ENCODE measurements at places on chromosomes 6 and 20. TPM values are rescaled to one million over a fixed set of nuclear protein-coding genes. Genes with fewer than 3 reads are reported as not detected.

DNA sequence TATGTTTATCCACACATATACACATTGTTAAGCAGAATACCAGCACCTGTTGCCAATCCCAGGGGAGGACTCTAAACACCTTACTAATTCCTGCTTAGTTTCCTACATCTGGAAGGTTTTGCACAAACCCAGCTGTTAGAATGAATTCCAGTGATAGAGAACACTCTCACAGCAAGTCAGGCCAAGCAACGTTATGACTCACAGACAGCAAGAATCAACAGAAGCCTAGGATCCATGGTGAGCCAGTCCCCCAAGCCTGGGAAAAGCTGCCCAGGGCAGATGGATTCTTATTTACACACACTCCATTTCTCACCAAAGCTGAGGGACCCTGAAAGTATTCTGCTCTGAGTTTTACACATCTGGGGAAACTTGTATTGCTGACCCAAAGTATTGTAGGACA is 291.7 kb downstream of the SLC35F1 start:
- H3K27ac ChIP-seq: no peak overlapping the region
- H3K4me3 ChIP-seq: no peak overlapping the region
- H3K4me1 ChIP-seq: no peaks in the 10 kb centered on the region
- H3K27me3 ChIP-seq: peaks cover 5% of the 10 kb centered on the region
- DNase-seq: no peak

- H3K27ac ChIP-seq: no peak overlapping the region
- H3K4me1 ChIP-seq: peaks cover 6% of the 10 kb centered on the region
- no peaks in the 10 kb centered on the region for H3K36me3 ChIP-seq
- no peak for DNase-seq
Measured at GRCh38 chr20:10657453-10657852, 16.3 kb downstream of the JAG1 start.

DNA sequence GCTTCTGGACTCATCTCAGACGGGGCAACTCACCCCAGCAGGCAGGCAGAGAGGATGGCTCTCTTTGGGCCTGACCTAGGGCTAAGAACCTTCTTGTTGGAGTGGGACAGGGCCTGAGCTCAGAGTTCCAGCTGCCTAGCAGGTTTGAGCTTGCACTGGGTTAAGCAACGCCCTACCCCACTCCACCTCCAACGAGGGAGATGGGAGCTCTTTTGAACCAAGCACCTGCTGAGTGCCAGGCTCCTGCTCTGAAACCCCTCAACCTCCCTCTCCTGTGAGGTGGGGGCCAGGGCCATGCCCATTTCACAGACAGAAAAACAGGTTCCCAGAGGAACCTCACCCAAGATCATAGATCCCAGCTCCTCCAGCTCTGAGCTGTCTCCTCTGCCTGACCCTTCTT is 54.3 kb downstream of the SNAI1 start:
- no peak overlapping the region for H3K4me3 ChIP-seq
- H3K4me1 ChIP-seq: no peaks in the 10 kb centered on the region
- H3K36me3 ChIP-seq: no peaks in the 10 kb centered on the region
- no peak for DNase-seq
- no peaks in the 10 kb centered on the region for H3K27me3 ChIP-seq

- no peaks in the 10 kb centered on the region for H3K4me1 ChIP-seq
- DNase-seq: no peak
- H3K36me3 ChIP-seq: no peaks in the 10 kb centered on the region
- no peaks in the 10 kb centered on the region for H3K27me3 ChIP-seq
Measured at GRCh38 chr6:124283486-124283885, 479.8 kb downstream of the NKAIN2 start.

DNA sequence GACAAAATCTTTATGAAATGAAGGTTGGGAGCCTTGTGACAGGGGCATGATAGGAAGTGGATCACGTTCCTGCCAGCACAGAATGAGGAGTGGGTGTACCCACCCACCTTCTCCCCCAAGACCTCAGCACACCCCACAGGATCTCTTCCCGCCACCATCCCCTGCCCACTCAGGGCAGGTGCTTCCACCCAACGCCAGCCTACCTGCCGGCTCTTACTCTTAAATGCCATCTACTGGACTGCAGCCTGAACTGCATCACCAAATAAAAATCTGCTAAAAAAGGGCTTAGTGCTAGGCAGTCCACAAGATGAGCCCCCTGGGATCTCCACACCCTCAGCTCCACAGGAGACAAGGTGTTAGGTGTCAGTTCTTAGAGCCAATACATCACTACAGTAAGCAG is 20.6 kb downstream of the DTNBP1 start:
- no peak for DNase-seq
- peaks cover 53% of the 10 kb centered on the region for H3K36me3 ChIP-seq
- no peaks in the 10 kb centered on the region for H3K4me1 ChIP-seq
- no peaks in the 10 kb centered on the region for H3K27me3 ChIP-seq
- H3K27ac ChIP-seq: no peak overlapping the region
- H3K4me3 ChIP-seq: no peak overlapping the region

- no peak overlapping the region for H3K27ac ChIP-seq
- peaks cover 3% of the 10 kb centered on the region for H3K27me3 ChIP-seq
- peaks cover 2% of the 10 kb centered on the region for H3K36me3 ChIP-seq
- H3K4me3 ChIP-seq: no peak overlapping the region
- no peak for DNase-seq
Measured at GRCh38 chr6:14817074-14817473, 428.8 kb upstream of the JARID2 start.

DNA sequence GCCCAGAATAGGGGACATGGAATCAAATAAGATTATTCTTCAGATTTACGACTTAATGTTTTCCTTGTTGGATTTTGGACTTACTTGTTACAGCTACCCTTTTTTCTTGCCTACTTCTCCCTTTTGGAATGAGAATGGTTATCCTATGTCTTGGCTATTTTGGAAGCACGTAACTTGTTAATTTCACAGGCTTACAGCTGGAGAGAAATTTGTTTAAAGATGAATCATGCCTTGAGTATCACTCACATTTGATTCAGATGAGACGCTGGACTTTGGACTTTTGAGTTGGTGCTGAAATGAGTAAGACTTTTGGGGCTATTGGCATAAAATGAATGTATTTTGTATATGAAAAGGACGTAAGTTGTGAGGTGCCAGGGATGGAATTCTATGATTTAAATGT is 83.3 kb downstream of the SMPDL3A start:
- no peak overlapping the region for H3K27ac ChIP-seq
- no peak for DNase-seq
- no peaks in the 10 kb centered on the region for H3K4me1 ChIP-seq
- no peak overlapping the region for H3K4me3 ChIP-seq
- no peaks in the 10 kb centered on the region for H3K27me3 ChIP-seq
- H3K36me3 ChIP-seq: no peaks in the 10 kb centered on the region

- H3K36me3 ChIP-seq: no peaks in the 10 kb centered on the region
- H3K27me3 ChIP-seq: peaks cover 2% of the 10 kb centered on the region
- no peaks in the 10 kb centered on the region for H3K4me1 ChIP-seq
- no peak for DNase-seq
- H3K4me3 ChIP-seq: no peak overlapping the region
- no peak overlapping the region for H3K27ac ChIP-seq
Measured at GRCh38 chr20:20271271-20271670, 96.6 kb upstream of the INSM1 start.

DNA sequence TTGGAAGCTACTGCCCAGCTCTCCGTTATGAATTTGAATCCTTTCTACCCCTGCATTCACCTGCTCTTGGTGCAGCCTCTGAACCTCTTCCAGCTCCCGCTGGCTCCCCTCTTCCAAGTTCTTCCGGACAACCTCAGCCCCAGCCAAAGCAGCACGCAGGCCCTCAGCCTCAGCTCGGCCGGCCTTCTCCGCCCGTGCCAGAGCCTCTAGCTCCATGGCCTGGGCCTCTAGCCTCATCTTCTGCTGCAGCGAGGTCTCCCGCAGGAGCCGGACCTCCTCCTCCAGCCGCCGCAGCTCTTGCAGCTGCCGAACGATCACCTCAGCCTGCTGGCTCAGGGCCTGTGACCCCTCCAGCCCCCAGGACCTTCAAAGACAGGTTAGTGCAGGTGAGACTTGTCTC is 3.2 kb downstream of the CCHCR1 start:
- H3K4me1 ChIP-seq: peaks cover 18% of the 10 kb centered on the region
- no peak for DNase-seq
- H3K36me3 ChIP-seq: peaks cover 30% of the 10 kb centered on the region
- no peak overlapping the region for H3K27ac ChIP-seq
- H3K4me3 ChIP-seq: no peak overlapping the region

- H3K4me1 ChIP-seq: peaks cover 36% of the 10 kb centered on the region
- H3K36me3 ChIP-seq: peaks cover 4% of the 10 kb centered on the region
- no peaks in the 10 kb centered on the region for H3K27me3 ChIP-seq
- no peak overlapping the region for H3K27ac ChIP-seq
Measured at GRCh38 chr6:135179372-135179771, 1.7 kb upstream of the MYB start.

GRCh38 chr6:142648036-142648451 is 296.9 kb downstream of the HIVEP2 start:
- no peaks in the 10 kb centered on the region for H3K4me1 ChIP-seq
- peaks cover 3% of the 10 kb centered on the region for H3K27me3 ChIP-seq
- no peaks in the 10 kb centered on the region for H3K36me3 ChIP-seq

DNA sequence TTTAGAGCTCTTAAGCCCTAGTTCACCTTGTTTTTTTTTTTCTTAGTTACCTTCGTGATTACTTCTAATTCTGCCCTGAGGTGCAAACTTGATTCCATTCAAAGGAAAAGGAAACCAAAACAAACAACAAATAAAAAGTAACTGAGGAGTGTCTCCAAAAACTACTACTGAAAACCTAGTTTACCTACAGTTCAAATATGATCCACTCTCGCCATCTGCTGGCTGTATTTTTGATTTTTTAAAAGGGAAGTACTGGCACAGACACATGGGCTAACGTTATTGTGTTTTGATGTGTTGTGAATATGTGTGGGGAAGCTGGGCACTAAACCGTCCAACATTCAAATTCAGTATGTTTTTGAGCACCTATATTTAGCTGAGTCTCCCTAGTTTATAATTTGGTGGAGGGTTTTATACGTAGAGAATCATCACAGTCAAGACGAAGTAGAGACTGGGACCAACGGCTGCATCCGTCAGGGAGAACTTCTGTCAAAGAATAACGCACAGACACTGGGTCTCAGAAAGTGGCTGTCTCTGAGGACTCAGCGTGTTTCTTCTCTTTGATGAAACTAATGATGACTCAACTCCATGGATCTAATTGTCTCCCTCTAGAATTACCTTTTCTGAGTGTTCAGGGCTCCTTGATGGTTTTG is 373.5 kb upstream of the BTBD3 start:
- H3K4me3 ChIP-seq: no peak overlapping the region
- no peaks in the 10 kb centered on the region for H3K4me1 ChIP-seq
- DNase-seq: peak; percentile 6
- H3K27ac ChIP-seq: no peak overlapping the region

DNA sequence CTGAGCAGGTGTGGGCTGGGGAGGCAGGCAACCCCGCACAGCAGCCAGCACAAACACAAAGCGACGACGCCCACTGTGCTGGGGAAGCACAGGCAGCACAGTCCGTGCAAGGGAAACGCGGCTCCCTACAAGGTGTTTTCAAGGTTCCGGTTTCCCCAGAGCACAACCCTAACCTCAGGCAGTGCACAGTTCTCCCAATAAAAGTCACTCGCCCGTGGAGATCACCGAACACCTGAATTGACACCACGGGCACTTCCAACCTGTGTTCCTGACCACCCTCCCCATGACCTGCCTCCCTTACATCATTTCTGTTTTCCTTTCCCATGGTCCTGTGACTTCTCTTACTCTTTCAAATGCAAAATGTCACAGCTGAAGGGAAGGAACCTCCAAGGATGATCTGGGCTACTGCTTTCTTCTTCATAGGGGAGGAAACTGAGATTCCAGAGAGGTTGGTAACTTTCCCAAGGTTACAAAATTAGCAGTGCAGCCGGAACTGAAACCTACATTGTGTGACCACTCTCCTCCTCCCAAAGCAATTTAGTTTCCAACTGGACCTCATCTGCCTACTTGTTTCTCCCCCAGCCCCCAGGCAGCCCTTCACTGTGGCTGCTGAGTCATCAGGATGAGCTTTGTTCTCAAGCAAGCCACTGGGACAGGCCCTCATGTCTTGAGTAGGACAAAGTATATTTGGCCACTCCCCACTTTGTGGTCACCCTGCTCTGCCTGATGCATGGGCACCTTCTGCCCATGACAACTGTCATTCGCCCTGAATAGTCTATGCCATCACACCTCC is 125.3 kb downstream of the ATXN1 start:
- no peaks in the 10 kb centered on the region for H3K27me3 ChIP-seq
- H3K4me3 ChIP-seq: no peak overlapping the region
- H3K27ac ChIP-seq: peak overlapping the region; percentile 44
- peaks cover 55% of the 10 kb centered on the region for H3K4me1 ChIP-seq

GRCh38 chr20:36121981-36122930 is 32.3 kb upstream of the EPB41L1 start:
- no peak overlapping the region for H3K27ac ChIP-seq
- H3K4me1 ChIP-seq: no peaks in the 10 kb centered on the region
- H3K4me3 ChIP-seq: no peak overlapping the region
- DNase-seq: no peak
- H3K36me3 ChIP-seq: no peaks in the 10 kb centered on the region
- peaks cover 14% of the 10 kb centered on the region for H3K27me3 ChIP-seq

- H3K27me3 ChIP-seq: no peaks in the 10 kb centered on the region
- peak overlapping the region; percentile 57 for H3K27ac ChIP-seq
- no peak for DNase-seq
- H3K36me3 ChIP-seq: peaks cover 78% of the 10 kb centered on the region
Measured at GRCh38 chr20:24965065-24965919, 16.2 kb downstream of the CST7 start.

DNA sequence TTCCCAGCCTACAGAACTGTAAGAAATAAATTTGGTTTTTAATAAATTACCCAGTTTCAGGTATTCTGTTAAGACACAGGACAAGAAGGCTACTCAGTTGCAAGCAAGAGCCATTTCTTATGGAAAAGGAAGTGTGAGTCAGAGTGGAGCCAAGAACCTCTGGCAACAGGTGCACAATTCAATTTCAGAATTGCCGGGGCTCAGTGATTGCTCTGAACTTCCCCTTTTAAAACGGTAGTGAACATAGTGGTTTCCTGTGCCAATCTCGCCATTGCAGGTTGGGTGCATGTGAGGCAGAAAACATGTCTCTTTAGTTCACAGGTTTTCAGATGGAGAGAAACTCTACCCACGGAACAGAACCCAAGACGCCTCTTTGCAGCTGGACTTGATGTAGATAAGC is 16.4 kb downstream of the PIGT start:
- H3K4me3 ChIP-seq: no peak overlapping the region
- H3K36me3 ChIP-seq: peaks cover 22% of the 10 kb centered on the region
- no peak overlapping the region for H3K27ac ChIP-seq
- H3K27me3 ChIP-seq: no peaks in the 10 kb centered on the region
- peaks cover 34% of the 10 kb centered on the region for H3K4me1 ChIP-seq
- DNase-seq: no peak

DNA sequence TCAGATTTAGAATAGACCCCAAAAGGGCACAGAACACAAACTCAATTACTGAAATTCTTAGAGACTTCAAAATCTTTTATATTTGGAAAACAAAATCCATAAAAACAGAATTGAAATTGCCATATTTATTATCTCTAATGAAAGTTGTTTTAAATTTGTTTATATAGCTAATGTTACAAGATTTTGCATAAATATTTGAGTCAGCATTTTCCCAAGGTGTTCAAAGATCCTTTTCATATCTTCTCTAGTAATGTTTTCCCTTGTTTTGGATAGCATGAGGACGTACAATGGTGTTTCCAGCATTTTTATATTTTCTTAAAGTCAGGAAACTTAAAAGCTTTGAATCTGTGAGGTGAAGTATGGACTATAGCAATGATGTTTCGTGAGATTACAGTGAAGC is 235.2 kb upstream of the EPHA7 start:
- H3K4me1 ChIP-seq: no peaks in the 10 kb centered on the region
- H3K36me3 ChIP-seq: no peaks in the 10 kb centered on the region
- H3K27ac ChIP-seq: no peak overlapping the region

The BHLHE23 gene
- total RNA-seq: not detected

The GSTA3 gene
- total RNA-seq: not detected

The NKX2-2 gene
- not detected for total RNA-seq

The FAM162B gene
- not detected for total RNA-seq

The SAPCD1 gene
- 16.7 TPM for total RNA-seq

The TNXB gene
- 2.0 TPM for total RNA-seq

The LY6G6C gene
- not detected for total RNA-seq

The FILIP1 gene
- total RNA-seq: not detected

The ANKRD66 gene
- not detected for total RNA-seq
